Central memory CD8-positive, alpha-beta T cell (primary cell): ENCODE measurements at places on chromosomes 4 and X.

GRCh38 chr4:109969087-109969486 is 56.4 kb downstream of the EGF start:
- peaks cover 3% of the 10 kb centered on the region for H3K36me3 ChIP-seq
- peaks cover 9% of the 10 kb centered on the region for H3K4me1 ChIP-seq
- peaks cover 65% of the 10 kb centered on the region for H3K27me3 ChIP-seq
- no peak for DNase-seq

DNA sequence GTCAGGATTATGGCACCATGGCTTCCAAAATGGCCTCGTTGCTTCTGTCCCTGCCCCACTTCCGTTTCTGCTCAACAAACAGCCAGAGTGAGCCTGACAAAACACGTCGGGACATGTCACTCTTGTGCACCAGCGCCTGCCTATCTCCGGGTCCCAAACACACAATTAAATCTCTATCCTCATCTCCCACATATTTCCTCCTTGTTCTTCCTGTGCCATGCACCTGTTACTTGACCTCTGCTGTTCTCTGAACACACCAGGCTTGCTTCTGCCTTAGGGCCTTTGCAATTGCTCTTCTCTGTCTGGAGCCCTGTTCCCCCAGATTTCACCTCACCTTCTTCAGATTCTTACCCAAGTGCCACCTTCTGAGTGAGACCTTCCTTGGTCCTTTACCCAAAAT is 12.7 kb upstream of the CD38 start:
- peaks cover 4% of the 10 kb centered on the region for H3K36me3 ChIP-seq
- no peak for DNase-seq
- H3K27ac ChIP-seq = peak overlapping the region; percentile 5
- H3K4me1 ChIP-seq = peaks cover 29% of the 10 kb centered on the region

DNA sequence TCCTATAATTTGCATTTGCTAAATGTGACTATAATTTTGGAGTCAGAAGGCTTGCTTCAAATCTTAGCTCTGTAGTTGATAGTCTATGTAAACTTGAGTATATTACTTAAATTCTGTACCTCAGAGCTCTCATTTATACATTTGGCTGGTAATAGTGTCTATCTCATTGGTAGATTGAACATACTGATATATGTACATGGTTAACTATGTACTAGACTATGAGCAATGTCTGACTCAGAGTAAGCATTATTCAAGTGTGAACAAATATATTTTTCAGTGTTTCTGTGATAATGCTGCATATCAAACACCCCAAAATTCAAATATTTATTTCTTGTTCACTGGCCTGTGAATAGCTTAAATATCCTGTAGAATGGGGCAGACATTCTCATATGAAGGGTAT is 1568.9 kb upstream of the PABPC4L start:
- no peaks in the 10 kb centered on the region for H3K36me3 ChIP-seq
- no peak overlapping the region for H3K4me3 ChIP-seq
- no peaks in the 10 kb centered on the region for H3K27me3 ChIP-seq
- no peak for DNase-seq

DNA sequence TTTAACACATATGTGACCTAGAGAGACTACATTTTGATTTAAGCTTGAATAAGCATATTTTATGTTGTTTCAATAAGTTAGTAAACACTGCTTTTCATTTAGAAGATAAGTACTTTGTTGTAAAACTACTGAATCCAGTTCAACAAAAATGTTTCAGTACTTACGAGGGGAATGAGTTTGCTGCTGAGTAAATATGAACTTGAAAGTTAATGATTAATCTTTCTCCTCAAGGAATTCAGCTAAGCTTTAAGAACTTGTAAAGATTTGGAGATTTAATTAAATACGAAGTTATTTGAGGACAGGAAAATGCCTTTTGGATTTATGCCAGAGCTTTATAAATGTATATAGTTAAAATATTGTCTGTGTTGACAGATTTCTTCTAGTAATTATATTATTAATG is 933.0 kb upstream of the LCORL start:
- no peaks in the 10 kb centered on the region for H3K27me3 ChIP-seq
- no peaks in the 10 kb centered on the region for H3K4me1 ChIP-seq
- H3K4me3 ChIP-seq = no peak overlapping the region

DNA sequence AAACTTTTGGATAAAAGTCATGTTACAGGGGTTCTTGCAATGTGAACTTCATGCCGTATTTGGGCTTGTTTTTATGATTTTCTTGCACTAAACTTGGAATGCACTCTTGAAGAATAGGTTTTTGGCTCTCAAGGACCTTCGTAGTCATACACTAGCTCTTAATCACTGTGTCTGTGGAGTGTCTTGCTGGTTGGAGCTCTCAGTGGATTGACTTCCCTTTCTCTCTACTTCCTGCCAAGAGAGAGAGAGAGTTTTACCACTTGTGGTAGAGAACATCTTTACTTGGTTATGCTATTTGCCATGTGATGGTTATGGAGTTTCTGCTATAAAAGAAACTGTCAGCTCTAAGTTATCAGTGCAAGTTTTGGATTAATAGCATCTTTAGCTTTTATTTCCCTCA is 112.4 kb downstream of the BMPR1B start:
- no peak overlapping the region for H3K4me3 ChIP-seq
- DNase-seq = no peak
- no peaks in the 10 kb centered on the region for H3K36me3 ChIP-seq
- no peaks in the 10 kb centered on the region for H3K27me3 ChIP-seq

GRCh38 chrX:108537005-108537404 is 97.4 kb downstream of the COL4A5 start:
- no peak overlapping the region for H3K27ac ChIP-seq
- no peak for DNase-seq
- H3K4me3 ChIP-seq = no peak overlapping the region
- no peaks in the 10 kb centered on the region for H3K4me1 ChIP-seq
- no peaks in the 10 kb centered on the region for H3K27me3 ChIP-seq
- H3K36me3 ChIP-seq = no peaks in the 10 kb centered on the region

DNA sequence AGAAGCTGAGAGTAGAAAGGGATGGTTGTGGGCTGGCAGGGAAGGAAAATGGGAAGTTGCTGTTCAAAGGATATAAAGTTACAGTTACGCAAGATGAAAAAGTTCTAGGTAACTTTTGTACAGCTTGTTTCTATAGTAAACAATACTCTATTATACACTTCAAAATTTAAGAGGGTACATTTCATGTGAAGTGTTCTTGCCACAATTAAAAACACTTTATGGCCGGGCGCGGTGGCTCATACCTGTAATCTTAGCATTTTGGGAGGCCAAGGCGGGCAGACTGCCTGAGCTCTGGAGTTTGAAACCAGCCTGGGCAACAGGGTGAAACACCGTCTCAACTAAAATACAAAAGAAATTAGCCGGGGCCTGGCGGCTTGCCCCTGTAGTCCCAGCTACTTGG is 623.6 kb downstream of the STIM2 start:
- no peak overlapping the region for H3K27ac ChIP-seq
- H3K4me1 ChIP-seq = no peaks in the 10 kb centered on the region
- no peak overlapping the region for H3K4me3 ChIP-seq
- DNase-seq = no peak
- H3K36me3 ChIP-seq = no peaks in the 10 kb centered on the region
- no peaks in the 10 kb centered on the region for H3K27me3 ChIP-seq

- no peaks in the 10 kb centered on the region for H3K4me1 ChIP-seq
- no peak overlapping the region for H3K27ac ChIP-seq
- no peaks in the 10 kb centered on the region for H3K36me3 ChIP-seq
These were observed 280.7 kb upstream of the GK2 start for GRCh38 chr4:79688691-79689090.

DNA sequence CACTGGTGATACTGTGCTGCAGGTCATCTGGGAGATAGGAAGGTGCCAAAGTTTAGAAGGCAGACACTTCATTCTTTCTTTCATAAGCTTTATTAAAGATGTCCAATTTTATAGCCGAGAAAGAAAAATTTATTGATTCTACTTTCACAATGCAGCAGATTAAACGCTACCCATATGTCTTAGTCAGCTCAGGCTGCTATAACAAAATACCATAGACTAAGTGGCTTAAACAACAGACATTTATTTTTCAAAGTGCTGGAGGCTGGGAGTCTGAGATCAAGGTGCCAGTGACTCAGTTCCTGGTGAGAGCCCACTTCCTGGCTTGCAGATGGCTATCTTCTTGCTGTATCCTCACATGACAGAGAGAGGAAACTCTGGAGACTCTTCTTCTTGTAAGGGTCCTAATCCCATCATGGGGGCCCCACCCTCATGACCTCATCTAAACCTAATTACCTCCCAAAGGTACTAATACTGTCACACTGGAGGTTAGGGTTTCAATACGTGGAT is 33.4 kb upstream of the KLHL34 start:
- no peak overlapping the region for H3K27ac ChIP-seq
- no peaks in the 10 kb centered on the region for H3K36me3 ChIP-seq
- no peak overlapping the region for H3K4me3 ChIP-seq
- DNase-seq = no peak

- H3K4me3 ChIP-seq = no peak overlapping the region
- H3K4me1 ChIP-seq = no peaks in the 10 kb centered on the region
- H3K27me3 ChIP-seq = peaks cover 16% of the 10 kb centered on the region
- H3K36me3 ChIP-seq = no peaks in the 10 kb centered on the region
- no peak for DNase-seq
These were observed 38.2 kb downstream of the EDNRA start for GRCh38 chr4:147518846-147519767.

GRCh38 chrX:133249266-133250058 is 31.3 kb upstream of the TFDP3 start:
- no peak for DNase-seq
- H3K4me1 ChIP-seq = no peaks in the 10 kb centered on the region
- no peaks in the 10 kb centered on the region for H3K36me3 ChIP-seq
- H3K27me3 ChIP-seq = no peaks in the 10 kb centered on the region
- H3K4me3 ChIP-seq = no peak overlapping the region
- H3K27ac ChIP-seq = no peak overlapping the region

DNA sequence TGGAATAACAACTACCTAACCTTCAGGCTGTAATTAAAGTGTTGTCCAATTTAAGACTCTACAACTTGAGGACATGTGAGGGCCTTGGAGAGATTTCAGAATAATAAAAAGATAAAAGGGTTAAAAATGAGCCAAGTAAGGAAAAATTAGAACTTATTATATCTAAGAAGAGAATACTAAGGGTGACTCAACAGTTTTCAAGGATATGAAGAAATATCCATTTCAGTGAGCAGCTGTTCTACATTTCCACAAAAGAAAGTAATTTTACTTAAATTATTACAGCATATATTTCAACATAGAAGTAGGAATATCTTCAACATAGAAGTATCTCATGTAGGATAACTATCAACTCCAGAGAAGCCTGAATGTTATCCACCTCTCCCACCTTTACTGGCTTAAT is 11.3 kb downstream of the SNX12 start:
- DNase-seq = no peak
- H3K27me3 ChIP-seq = no peaks in the 10 kb centered on the region
- H3K27ac ChIP-seq = peak overlapping the region; percentile 7
- H3K4me3 ChIP-seq = no peak overlapping the region

DNA sequence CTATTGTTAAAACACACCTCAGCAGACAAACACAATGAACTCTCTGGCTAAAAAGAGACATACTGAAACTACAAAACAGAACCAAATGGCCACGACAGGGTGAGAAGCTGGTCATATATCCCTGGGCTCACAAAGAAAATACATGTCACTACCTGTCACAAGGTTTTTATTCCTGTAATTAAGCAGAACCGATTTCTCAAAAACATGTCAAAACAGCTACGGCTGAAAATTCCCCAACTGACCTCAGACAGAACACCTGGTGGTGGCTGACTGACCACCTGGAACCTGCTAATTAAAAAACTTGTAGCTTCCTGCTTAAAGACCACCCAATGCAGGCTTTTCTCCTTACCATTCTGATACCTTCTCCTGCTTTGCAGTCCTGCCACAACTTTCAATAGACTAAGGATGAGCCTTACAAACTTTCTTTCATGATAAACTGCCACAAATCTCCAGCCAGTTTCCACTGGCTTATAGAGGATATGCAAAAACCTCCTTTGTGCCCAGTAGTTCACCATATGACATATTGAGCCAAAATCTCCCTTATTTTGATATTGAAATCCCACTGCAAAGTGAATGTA is 571.9 kb downstream of the SPOCK3 start:
- H3K4me3 ChIP-seq = no peak overlapping the region
- H3K27me3 ChIP-seq = no peaks in the 10 kb centered on the region
- no peak for DNase-seq
- no peaks in the 10 kb centered on the region for H3K36me3 ChIP-seq

DNA sequence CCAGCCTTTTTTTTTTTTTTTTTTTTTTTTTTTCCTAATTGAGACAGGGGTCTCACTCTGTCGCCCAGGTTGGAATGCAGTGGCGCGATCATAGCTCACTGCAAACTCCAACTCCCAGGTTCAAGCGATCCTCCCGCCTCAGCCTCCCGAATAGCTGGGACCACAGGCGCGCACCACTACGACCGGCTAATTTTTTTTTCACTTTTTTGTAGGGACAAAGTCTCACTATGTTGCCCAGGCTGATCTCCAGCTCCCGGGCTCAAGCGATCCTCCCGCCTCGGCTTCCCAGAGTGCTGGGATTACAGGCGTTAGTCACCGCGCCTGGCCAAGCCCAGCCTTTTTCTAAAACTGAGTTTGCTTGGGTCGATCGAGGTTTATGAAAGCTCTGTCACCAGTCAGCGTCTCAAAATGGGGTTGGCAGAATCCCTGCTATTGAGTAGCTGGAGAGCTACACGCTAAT is 1.3 kb upstream of the OTUD5 start:
- H3K4me1 ChIP-seq = peaks cover 24% of the 10 kb centered on the region
- H3K36me3 ChIP-seq = peaks cover 34% of the 10 kb centered on the region
- no peaks in the 10 kb centered on the region for H3K27me3 ChIP-seq
- peak; percentile 14 for DNase-seq
- H3K4me3 ChIP-seq = peak overlapping the region; percentile 96

DNA sequence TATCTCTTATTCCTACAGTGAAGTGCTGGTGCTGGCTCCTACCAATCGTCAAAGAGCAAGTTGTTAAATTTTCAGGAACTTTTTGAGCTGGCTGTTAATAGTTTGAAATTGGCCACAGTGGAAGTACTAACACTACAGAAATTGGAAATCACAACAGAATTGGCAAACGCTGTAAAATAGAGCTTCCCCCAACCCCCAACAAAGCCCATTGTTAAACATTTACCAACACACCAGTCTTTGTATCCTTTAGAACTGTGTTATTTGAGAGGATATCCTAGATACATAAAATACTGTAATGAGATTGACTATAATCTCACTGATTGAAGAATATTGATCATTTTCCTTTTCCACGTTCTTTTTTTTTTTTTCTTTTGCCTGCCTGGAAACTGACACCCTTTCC is 37.4 kb downstream of the FAM241A start:
- H3K27me3 ChIP-seq = no peaks in the 10 kb centered on the region
- no peaks in the 10 kb centered on the region for H3K4me1 ChIP-seq
- DNase-seq = no peak
- H3K4me3 ChIP-seq = no peak overlapping the region
- no peaks in the 10 kb centered on the region for H3K36me3 ChIP-seq
- no peak overlapping the region for H3K27ac ChIP-seq

GRCh38 chrX:123835661-123836371 is 24.0 kb upstream of the XIAP start:
- no peak overlapping the region for H3K4me3 ChIP-seq
- no peaks in the 10 kb centered on the region for H3K4me1 ChIP-seq
- H3K36me3 ChIP-seq = no peaks in the 10 kb centered on the region
- no peak for DNase-seq
